Activated T-helper 1 cell treated with Interleukin-2 at 50 U/mL for 16 hours (primary cell): ENCODE measurements at places on chromosomes 7 and 10.

GRCh38 chr10:73876971-73877370 is 2.6 kb upstream of the CAMK2G start:
- DNase-seq = no peak

- no peak for DNase-seq
Observed at GRCh38 chr7:56287429-56288138, 171.4 kb upstream of the NUPR2 start.

DNA sequence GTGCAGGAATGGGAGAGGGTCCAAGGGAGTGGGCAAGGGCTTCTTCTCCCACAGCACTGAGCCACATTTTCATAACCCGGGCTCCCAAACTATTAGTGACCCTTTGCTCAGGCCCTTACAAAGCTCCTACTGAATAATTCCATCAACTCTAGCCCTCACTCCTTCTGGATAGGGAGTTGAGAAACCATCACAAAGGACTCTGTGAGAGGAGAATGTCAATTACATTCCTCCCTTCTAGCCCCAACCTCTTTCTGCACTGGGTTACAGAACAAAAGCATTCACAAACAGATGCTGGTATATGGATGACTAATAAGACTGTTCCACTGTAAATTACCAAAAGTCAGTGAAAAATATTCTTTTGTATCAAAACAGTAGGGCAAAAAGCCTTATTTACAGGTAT is 203.7 kb downstream of the SORCS1 start:
- no peak for DNase-seq

- DNase-seq = no peak
Observed at GRCh38 chr7:94183289-94183749, 179.2 kb upstream of the BET1 start.

DNA sequence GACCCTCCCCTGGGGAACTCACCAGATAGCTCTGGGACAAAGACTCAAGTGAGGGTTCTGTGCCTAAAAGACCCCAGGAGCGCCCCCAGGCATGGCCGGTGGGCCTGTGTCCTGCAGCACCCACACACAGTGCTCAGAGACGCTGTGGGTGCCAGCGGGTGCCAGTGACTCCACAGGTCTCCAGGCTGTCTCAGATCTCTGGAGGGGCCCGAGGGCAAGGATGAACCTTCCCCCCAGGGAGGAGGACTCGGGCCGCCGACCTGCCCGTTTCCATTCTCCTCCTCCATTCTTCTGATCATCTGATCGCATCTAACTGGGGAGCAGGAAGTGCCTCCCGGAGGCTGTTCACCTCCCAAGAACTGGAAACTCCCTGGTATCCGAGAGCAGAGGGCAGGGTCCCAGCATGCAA is 980 bp downstream of the ADAM8 start:
- no peak for DNase-seq
